ENCODE measurements at places on chromosomes 11 and 22. TPM values are rescaled to one million over a fixed set of nuclear protein-coding genes. Genes with fewer than 3 reads are reported as not detected.

DNA sequence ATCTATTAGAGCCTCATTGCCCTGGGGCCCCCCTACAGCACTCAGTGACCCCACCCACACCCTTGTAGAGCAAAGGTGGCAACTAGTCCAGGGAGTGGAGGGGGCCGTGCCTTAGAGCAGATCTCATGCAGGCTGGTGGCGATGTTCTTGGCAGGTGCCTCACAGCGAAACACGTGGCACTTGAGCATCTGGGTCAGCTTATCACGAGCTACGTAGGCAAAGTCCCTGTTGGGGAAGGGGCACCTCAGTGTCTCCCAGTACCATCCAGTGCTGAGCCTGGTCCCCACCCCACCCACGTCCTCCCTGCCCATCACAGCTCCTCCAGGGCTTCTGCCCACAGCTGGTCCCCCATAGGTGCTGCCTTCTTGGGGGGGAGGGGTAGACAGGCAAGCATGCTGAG, 11.2 kb downstream of the SMPD1 start:
- DNase-seq = no peak

- no peak for DNase-seq
These were observed 23.0 kb upstream of the ZDHHC13 start for GRCh38 chr11:19093976-19094375.

- peak; percentile 54 for DNase-seq
These were observed 1.9 kb downstream of the NLRP6 start for GRCh38 chr11:279966-280705.

DNA sequence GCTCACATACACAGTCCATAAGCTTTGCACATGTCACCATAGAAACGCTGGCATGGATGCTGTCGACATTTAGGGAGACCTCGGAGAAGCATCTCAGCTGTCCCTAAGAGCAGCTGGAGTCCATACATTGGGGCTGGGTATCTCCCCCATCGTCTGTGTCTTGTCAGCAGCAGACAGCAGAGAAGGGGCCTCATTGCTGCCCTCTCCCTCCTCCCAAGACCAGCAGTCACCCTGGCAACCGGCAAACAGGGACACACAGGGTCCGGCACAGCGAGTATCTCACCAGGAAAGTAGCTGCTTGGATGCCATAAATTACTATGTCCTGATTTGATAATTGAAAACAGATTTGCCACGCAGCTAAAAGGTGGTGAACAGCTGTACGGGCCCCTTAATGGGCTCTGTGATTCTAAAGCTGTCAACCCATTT, 84.4 kb downstream of the CD44 start:
- DNase-seq = no peak

Gene TBX1
- total RNA-seq = 0.19 TPM
